ENCODE measurements at places on chromosomes 11 and 22.

DNA sequence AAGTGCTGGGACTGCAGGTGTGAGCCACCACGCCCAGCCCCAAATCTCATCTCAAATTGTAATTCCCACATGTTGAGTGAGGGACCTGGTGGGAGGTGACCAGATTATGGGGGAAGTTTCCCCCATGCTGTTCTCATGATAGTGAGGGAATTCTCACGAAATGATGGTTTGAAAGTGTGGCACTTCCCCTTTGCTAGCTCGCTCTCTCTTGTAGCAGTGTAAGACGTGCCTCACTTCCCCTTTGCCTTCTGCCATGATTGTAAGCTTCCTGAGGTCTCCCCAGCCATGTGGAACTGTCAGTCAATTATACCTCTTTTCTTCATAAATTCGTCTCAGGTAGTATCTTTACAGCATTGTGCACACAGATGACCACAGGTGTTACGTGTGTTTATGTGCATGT lies 357.8 kb downstream of the CADM1 start:
- DNase-seq: no peak

GRCh38 chr11:128405714-128406662 lies 181.4 kb downstream of the ETS1 start:
- DNase-seq: no peak

- no peak for DNase-seq
These were observed 17.8 kb downstream of the NAGA start for GRCh38 chr22:42052765-42053164.

- DNase-seq: no peak
These were observed 33.2 kb upstream of the ZBTB16 start for GRCh38 chr11:114026355-114026754.

- DNase-seq: no peak
These were observed 22.6 kb downstream of the NEAT1 start for GRCh38 chr11:65445101-65445603.

DNA sequence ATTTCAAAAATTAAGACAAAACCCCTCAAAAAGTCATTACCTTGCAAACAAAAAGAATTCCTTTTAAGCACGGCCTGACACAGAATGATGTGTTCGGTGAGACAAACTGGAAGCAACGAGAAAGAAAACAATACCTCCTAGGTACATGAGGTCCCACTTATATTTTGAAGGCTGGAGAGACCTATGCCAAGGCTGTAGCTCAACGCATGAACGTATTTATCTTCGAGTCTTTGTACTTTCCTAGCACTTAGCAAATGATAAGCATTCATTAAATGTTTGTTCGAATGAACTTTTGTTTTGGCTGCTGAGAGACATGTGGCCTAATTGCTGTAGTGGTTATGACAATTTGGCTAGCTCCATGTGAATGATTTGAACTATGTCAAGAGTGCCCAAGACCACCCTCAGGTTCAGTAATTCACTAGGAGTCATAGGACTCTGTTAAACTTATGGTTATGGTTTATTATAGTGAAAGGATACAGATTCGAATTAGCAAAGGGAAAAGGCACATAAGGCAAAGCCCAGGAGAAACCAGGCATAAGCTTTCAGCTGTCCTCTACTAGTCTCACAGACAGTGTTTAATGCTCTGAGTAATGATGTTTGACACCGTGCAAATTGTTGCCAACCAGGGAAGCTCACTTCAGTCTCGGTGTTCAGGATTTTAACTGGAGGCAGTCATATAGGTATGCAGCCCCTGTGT lies 26.0 kb upstream of the HORMAD2 start:
- DNase-seq: no peak

GRCh38 chr11:64141081-64141783 lies 24.7 kb downstream of the MACROD1 start:
- DNase-seq: no peak

- DNase-seq: no peak
These were observed 68.0 kb downstream of the GAB2 start for GRCh38 chr11:78349624-78350023.

DNA sequence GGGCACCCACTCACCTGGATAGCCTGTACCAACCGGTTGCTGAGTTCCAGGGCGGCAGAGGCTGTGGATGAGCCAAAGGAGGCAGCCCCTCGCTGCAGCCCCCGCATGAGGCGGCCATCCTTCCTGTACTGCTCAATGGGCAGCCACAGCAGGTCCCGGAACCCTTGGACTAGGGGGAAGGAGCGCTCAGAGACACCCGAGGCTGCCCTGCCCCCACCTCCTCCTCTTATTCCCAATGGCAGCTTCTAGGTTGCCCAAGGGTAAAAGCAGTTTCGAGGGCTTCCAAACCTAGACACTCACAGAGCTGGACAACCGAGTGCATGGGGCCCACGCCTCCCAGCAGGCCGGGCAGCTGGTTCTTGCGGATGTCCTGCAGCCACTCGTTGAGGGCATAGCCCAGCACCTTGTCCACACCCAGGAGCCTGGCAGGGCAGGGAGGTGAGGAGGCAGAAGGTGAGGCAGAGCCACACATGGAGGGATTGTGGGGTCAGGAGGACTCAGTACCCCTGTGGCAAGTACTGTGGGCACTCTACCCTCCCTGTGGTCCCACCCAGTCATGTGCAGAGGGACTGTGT lies 18.1 kb upstream of the EHD1 start:
- no peak for DNase-seq

DNA sequence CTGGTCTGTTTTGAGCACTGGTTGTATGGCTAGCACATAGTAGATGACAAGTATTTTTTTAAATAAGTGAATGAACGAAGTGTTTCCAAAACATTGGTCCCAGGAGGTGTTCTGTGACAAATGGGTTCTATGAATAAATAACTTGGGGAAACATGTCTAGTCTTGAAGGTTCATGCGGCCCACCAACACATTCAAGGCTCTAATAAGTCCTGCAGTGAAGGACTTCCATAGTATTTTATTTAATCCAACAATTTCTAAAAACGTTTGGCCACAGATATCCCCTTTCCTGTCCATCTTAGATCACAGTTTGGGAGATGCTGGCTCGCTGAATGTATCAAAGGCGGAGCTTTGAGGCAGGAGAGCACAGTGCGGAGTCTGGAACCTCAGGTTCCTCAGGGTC lies 22.5 kb downstream of the PARVG start:
- DNase-seq: no peak

GRCh38 chr11:122882189-122882856 lies at the start of gene JHY:
TSS of gene JHY (plus strand) at chr11:122882759. CDS start at chr11:122885850, 3,091 bp downstream.
- no peak for DNase-seq

DNA sequence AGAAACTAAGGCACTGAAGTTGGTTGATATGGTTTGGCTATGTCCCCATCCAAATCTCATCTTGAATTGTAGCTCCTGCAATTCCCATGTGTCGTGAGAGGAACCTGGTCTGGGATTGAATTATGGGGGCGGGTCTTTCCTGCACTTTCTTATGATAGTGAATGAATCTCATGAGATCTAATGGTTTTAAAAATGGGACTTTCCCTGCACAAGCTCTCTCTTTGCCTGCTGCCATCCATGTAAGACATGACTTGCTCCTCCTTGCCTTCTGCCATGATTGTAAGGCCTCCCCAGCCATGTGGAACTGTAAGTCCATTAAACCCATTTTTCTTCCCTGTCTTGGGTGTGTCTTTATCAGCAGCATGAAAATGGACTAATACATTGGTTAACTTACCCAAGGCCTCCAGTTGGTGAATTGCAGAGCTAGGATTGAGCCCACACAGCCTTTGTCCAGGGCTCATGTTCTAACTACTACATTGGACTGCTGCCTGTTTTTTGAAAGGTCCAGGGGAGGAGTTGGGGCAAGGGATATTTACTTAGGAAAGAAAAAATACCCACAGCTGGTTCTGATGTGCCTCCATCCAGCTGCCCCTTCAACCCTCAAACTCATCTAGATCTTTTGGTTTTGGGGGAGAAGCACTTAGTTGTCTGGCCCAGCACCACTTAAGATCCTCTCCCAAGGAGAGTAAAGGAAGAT lies 107.8 kb upstream of the NAV2 start:
- DNase-seq: no peak

DNA sequence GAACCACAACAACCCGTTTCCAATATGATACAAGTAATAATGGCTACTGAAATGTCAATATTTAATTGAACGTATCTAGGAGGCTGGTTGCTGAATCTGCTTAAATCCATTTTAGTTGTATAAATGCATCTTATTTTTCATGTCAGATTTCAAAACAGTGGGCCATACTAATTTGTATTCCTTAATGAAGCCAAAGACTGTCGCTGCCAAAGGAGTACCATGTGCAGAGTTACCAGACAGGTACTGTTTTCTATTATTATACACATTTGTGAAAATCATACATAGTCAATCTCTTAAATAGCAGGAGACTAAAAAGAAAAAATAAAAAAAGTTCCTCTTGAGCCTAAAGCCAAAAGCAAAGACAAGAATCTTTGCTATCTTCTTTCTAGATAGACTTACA lies 632.3 kb downstream of the LRRC4C start:
- DNase-seq: no peak

GRCh38 chr11:19524171-19524671 lies 188.4 kb upstream of the NAV2 start:
- no peak for DNase-seq

GRCh38 chr11:6402561-6402981 lies 12.3 kb downstream of the SMPD1 start:
- DNase-seq: no peak

DNA sequence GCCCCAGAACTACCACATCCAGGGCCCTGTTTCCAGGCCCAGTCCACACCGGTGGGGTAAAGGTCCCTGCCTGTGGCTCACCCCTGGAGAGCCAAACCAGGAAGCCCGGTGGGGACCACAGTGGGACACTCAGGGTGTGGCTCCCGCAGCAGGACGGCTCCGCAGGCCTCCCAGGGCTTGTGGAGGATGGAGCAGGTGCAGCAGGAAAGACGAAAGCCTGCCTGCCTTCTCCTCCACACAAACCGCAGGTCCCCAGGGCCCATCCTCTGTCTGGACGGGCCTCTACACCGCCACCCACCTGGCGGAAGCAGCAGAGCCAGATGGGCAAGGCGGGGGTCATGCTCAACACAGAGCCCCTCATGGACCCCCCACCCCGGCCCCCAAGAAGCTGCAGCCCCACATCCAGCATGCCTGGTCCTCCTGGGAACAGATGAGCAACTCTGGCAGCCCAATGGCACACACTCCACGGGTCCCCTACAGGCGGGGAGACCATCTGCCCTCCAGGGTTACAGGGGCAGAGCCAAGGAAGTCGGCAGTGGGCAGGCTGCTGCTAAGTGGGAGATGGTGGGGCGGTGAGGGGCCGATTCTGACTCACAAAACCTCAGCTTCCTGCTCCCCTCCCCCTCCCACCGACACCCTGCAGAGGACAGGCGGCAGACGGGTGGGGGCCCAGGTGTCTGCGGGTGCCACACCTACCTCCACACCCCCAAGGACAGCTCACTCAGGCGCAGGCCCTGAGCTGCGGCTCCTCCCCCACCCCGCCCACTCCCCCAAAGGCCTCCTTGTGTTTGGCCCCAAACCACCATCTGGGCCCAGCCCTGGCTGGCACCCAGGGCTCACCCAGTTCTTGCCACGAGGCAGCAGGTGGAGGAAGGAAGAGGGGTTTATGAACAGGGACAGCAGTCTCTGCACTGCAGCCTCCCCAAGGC lies 5.2 kb downstream of the SBF1 start:
- peak; percentile 37 for DNase-seq

DNA sequence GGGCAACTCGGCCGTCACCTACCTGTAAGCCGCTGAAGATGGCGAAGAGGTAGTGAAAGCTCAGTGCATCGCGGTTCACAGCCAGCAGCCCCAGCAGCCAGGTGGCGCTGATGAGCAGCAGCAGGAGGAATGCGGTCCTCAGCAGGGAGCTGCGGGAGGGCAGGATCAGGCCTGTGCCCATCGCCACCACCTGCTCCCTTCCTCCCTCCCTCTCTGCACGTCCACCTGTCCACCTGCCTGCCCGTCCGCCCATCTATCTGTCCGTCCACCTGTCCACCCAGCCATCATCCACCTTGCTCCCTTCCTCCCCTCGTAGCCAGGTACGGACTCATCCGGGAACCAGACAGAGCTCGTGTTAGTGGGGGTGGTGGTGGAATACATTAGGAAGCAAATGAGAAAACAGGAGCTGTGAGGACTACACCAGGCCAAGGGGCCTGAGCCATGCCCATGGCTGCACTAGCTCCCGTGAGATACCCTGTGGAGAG lies 32.2 kb downstream of the TRMU start:
- no peak for DNase-seq

GRCh38 chr11:44446996-44447771 lies 118.3 kb upstream of the CD82 start:
- no peak for DNase-seq

DNA sequence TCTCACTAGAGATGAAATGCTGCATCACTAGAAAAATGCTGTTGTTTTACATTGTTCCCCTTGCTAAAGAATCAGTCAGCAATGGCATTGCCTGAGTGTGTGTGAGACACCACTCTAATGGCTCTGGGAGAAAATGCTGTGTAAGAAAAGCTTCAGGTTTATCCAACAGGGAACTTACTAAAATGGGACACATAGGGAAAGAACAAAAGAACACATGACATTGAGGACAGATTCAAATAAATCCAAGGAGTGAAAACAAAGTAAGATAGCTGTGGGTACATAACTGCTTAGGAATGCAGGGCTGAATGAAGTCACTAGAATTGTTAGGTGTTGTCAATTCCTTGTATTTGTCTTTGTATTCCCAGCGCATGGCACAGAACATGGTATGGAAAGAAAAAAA lies 24.2 kb downstream of the BLID start:
- DNase-seq: no peak

GRCh38 chr11:94326947-94327346 lies 22.6 kb downstream of the IZUMO1R start:
- DNase-seq: no peak

DNA sequence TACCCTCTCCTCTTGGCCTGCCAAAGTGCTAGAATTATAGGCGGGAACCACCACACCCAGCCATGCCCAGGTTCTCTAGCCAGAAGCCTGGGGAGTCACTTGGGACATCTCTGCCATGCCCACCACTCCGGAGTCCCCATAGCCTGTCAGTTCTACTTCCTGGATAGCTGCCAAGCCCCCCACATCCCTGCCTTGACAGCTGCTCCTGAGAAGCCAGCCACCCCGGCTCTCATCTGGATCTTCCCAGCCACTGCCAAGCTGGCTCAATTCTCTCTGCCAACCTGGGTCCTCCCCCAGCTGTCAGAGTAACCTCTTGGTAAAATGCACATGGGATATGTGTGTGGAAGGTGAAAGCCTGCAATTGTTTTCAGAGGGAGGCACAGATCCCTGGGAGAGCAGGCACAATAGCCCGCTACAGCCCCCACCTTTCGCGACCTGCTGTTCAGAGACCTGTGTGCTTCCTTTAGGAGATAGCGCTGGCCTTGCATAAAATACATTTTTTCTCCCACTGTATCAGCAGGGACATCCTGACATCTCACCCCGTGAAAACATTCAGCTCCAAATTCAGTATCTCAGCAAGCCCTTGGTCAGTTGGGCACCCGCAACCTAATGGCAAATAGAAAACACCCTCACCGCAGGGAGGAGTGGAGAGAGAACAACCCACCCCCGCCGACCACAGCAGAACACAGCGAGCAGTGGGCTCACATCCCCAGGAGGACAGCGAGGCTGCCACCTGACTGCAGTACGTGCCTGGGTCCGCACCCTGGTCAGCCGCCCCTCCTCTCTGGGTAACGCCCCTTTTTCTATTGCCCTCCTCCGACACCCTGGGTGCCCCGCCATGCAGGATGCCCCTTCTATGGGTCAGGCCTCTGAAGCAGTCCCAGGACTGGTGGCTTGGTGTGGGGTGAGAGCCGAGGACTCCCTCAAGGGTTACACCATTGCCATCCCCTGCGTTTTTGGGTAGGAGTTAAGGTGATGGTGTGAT lies 1342.2 kb downstream of the BRD1 start:
- no peak for DNase-seq

- DNase-seq: no peak
These were observed 170.8 kb upstream of the CADM1 start for GRCh38 chr11:115674937-115675544.

GRCh38 chr22:24555165-24556039 lies at the start of gene SNRPD3:
TSS of gene SNRPD3 (plus strand) at chr22:24555999. CDS start at chr22:24557675, 1,676 bp downstream.
- peak; percentile 90 for DNase-seq

Measured in epithelial cell of prostate (primary cell).